ENCODE measurements at places on chromosomes 11 and 22.
A peak's percentile ranks its signal among the peaks of the same experiment; 100 is the strongest.

- no peak overlapping the region for H3K4me3 ChIP-seq
- H3K27ac ChIP-seq: no peak overlapping the region
- no peak for DNase-seq
- H3K27me3 ChIP-seq: no peaks in the 10 kb centered on the region
Measured at GRCh38 chr11:13366266-13367026, 88.9 kb downstream of the BMAL1 start.

DNA sequence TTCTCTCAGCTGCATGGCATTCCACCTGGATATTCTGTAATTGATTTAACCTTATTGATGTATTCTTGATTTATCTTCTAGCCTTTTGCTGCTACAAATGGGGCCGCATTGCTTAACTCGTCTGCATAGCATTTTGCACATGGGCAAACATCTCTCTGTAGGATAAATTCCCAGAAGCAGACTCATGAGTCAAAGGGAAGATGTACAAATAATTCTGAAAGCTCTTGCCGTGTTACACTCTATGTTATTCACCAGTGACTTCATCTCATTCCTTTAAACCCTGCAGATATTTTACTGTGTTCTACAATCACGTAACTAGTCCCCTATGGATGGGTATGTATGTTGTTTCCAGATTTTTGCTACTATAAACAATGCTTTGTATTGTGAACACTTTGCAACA lies 112.7 kb downstream of the SEZ6L start:
- no peak overlapping the region for H3K4me3 ChIP-seq
- H3K27ac ChIP-seq: no peak overlapping the region
- no peak for DNase-seq
- H3K36me3 ChIP-seq: no peaks in the 10 kb centered on the region

GRCh38 chr11:1453611-1454034 lies 33.0 kb downstream of the MOB2 start:
- no peak for DNase-seq
- peaks cover 2% of the 10 kb centered on the region for H3K27me3 ChIP-seq
- H3K36me3 ChIP-seq: no peaks in the 10 kb centered on the region
- no peak overlapping the region for H3K4me3 ChIP-seq
- H3K27ac ChIP-seq: no peak overlapping the region

DNA sequence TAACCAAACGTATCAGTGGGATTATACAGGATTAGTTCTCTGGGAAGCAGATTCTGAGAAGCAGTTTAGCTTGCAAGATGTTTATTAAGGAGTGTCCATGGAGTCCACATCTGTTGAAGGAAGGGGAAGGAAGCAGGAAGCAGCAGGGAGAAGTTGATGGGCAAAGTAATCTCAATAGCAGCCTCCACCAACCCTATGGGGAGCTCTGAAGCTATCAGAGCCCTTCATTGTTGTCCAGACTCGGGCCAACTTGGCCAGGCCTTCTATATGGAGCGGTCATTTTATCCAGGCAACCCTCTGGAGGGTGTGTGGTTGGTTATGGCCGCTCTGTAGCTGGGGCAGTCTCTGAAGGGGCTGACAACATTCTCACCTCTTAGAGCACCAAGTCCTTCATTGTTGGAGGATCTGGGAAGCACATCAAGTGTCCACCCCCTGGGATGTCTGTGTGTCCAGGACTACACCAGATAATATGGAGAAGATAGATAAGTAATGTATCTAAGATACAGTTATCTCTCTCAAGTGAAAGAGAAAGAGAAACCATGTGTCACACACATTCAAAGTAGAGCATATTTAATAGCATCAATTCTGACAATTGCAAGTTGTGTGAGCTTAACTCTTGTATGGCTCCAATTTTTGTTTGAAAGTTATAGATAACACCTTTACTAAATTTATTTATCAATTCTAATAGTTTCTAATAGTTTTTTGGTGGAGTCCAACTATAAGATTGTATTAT lies 101.7 kb upstream of the TRIM77 start:
- H3K4me3 ChIP-seq: no peak overlapping the region
- H3K27ac ChIP-seq: peak overlapping the region; percentile 45
- no peak for DNase-seq
- H3K36me3 ChIP-seq: no peaks in the 10 kb centered on the region
- no peaks in the 10 kb centered on the region for H3K4me1 ChIP-seq
